ENCODE measurements at places on chromosomes 13 and 19.

- no peak for DNase-seq
Observed at GRCh38 chr13:33099860-33100259, 83.6 kb downstream of the KL start.

DNA sequence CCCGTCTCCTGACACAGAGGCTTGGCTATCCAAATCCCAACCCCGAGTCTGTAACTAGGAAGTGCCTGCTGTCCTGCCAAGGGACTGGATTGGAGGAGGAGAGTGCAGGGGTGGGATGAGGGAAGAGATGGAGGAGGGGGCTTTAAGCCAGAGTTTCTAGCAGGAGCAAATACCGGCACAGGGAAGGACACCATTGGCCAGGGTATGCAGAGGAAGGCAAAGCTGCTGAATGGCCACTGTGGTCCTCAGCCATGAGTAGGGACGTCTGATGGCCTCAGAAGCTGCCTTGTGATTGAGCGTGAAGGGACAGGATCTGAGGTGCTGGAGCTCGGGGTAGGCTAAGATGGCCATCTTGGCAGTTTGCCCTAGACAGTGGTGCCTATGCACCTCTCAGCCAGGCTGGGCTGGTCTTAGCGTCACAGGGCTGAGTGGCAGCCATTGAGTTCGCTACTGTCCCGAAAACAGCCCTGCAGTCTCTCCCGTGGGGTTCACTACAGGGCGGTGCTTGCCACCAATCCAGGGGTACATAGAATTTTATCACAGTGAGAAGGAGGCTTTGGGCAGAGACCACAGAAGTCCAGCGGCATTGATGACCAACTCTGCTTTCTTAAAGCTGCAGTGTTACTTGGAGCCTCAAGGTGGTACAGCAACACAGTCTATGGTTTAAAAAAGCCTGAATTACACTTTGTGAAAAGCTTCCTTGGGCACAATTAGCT lies 61.8 kb downstream of the AKAP11 start:
- DNase-seq, result peak; percentile 22

GRCh38 chr19:17796013-17796837 lies 1.3 kb downstream of the B3GNT3 start:
- no peak for DNase-seq

DNA sequence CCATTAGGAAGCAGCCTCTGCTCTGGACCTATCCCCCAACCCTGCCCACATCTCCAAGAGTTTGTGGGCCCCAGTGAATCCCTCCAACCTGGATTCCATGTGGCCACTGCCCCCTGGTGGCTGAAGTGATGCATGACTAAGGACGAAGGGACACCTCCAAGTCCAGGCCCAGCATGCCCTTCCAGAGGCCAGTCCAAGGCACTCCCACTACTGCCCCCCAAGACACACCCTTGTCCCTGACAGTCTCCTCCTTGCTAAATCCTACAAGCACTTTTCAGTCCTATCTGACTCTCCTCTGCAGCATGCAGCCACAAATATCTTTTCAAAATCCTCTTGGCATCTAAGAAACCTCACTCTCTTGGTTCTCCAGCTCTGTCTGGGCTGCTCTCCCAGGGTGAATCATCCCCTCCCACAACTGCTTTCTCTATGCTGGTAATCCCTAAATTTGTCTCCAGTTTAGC lies 33.0 kb downstream of the DEDD2 start:
- DNase-seq, result peak; percentile 87

- DNase-seq, result no peak
Observed at GRCh38 chr19:53333066-53333462, 485 bp upstream of the ZNF845 start.

- no peak for DNase-seq
Observed at GRCh38 chr19:55156202-55157063, 1.1 kb downstream of the TNNI3 start.

DNA sequence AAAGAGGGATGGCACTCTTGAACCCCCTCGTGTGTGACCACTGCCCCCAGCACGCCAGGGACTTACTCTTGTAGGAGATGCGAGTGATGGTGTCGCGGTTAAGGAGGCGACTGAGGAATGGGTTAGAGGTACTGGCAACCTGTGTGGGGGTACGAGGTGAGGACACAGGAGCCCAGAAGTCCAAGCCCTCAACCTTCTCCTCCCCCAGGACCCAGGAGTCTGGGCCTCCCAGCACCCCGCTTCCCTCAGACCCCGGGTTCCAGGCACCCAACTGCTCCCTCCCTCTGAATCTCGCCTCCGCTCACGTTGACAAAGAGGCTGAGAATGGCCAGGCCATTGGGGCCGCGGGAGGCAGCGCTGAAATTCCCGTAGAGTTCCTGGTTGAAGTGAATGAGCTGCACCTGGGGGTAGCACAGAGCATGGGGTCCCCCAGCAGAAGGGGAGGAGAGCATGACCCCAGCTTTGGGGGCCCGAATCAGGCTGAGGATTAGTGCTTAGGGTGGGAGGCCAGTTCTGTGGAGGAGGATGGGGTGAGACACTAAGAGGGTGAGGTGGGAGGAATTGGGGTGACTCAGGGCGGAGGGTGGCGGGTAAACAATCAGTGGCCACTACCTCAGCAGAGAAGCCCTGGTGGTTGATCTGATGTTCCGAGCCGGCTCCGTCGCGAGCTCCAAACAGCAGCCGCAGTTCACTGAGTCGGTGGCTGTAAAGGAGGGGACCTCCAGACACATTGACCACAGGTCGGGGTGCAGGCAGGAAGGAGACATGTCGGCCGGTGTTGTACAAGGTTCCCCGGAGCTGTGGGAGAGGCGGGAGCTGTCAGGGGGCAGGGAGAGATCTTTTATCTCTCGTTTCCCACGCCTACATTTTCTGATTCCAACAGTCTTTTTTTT lies 2.5 kb upstream of the DBP start:
- DNase-seq, result no peak
